CD8-positive, alpha-beta memory T cell (primary cell): ENCODE measurements at places on chromosomes 6 and 20.

- no peak for DNase-seq
- no peaks in the 10 kb centered on the region for H3K4me1 ChIP-seq
- H3K27me3 ChIP-seq = no peaks in the 10 kb centered on the region
- H3K4me3 ChIP-seq = no peak overlapping the region
- no peaks in the 10 kb centered on the region for H3K36me3 ChIP-seq
These were observed 707.9 kb downstream of the RFPL4B start for GRCh38 chr6:113055061-113055460.

- H3K36me3 ChIP-seq = no peaks in the 10 kb centered on the region
- H3K27me3 ChIP-seq = no peaks in the 10 kb centered on the region
- DNase-seq = no peak
- no peaks in the 10 kb centered on the region for H3K4me1 ChIP-seq
- no peak overlapping the region for H3K4me3 ChIP-seq
These were observed 203.0 kb downstream of the ZDHHC14 start for GRCh38 chr6:157584036-157584435.

- H3K36me3 ChIP-seq = no peaks in the 10 kb centered on the region
- no peaks in the 10 kb centered on the region for H3K27me3 ChIP-seq
- no peak overlapping the region for H3K4me3 ChIP-seq
- no peak for DNase-seq
- peaks cover 6% of the 10 kb centered on the region for H3K4me1 ChIP-seq
These were observed 229.6 kb upstream of the ZNF217 start for GRCh38 chr20:53823121-53823764.

- no peaks in the 10 kb centered on the region for H3K36me3 ChIP-seq
- H3K4me3 ChIP-seq = no peak overlapping the region
- H3K27ac ChIP-seq = no peak overlapping the region
- no peaks in the 10 kb centered on the region for H3K27me3 ChIP-seq
- DNase-seq = no peak
These were observed 117.4 kb upstream of the SOX4 start for GRCh38 chr6:21476112-21476511.

DNA sequence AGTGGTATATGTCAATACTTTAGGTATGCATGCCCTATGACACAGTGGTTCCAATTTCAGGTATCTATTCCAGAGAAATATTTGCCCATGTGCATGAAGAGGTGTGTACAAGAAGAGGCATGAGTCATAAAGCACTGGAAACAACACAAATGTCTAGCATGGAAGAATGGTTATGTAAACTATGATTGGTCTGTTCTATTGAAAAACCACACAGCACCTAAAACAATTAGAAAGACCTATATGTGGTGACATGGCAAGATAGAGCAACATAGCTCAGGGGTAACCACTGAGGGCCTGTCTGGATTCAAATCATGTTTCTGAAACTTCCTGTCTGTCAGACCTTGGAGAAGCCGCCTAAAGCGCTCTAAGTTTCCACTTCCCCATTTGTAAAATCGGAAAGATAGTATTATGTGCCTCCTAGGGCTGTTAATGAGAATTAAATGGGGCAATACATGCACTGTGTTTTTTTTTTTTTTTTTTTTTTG lies 76.0 kb upstream of the SHLD1 start:
- no peaks in the 10 kb centered on the region for H3K36me3 ChIP-seq
- no peaks in the 10 kb centered on the region for H3K27me3 ChIP-seq
- no peak for DNase-seq
- no peak overlapping the region for H3K27ac ChIP-seq
- no peak overlapping the region for H3K4me3 ChIP-seq

- H3K4me3 ChIP-seq = no peak overlapping the region
- DNase-seq = no peak
- H3K27ac ChIP-seq = no peak overlapping the region
- H3K27me3 ChIP-seq = no peaks in the 10 kb centered on the region
- H3K36me3 ChIP-seq = no peaks in the 10 kb centered on the region
These were observed 108.1 kb downstream of the PCSK2 start for GRCh38 chr20:17334932-17335331.

DNA sequence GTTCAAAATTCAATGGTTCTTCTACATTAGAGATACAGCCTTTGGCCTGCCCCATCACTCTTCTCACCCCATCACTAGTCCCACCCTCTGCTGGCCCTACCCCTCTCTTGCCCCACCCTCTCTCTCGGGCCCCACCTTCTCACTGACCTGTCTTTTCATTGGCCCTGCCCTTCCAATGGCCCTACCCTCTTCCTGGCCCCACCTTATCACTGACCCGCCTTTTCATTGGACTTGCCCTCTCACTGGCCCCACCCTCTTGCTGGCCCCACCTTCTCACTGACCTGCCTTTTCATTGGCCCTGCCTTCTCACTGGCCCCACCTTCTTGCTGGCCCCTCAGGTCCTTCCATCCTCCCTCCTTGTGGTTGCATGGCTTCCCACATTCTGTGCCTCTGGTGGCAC lies 107.2 kb upstream of the PLEKHG1 start:
- H3K4me1 ChIP-seq = peaks cover 14% of the 10 kb centered on the region
- H3K27me3 ChIP-seq = no peaks in the 10 kb centered on the region
- no peak for DNase-seq
- H3K27ac ChIP-seq = no peak overlapping the region
- H3K4me3 ChIP-seq = no peak overlapping the region
- no peaks in the 10 kb centered on the region for H3K36me3 ChIP-seq

DNA sequence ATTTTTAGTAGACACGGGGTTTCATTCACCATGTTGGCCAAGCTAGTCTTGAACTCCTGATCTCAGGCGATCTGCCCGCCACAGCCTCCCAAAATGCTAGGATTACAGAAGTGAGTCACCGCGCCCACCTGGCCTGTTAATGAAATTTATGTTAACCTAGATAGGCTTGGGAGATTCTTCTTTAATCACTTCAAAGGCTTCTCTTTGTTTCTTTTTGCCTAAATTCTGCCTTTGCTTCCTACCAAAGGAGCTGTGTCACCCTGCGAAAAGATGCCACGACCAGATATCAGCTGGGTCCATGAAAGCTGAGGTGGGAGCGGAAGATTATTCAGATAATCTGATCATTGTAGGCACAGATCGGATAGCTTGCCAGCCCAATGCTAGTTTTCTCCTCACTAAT lies 75.3 kb downstream of the GMPR start:
- no peaks in the 10 kb centered on the region for H3K36me3 ChIP-seq
- H3K27ac ChIP-seq = no peak overlapping the region
- no peaks in the 10 kb centered on the region for H3K27me3 ChIP-seq
- peaks cover 13% of the 10 kb centered on the region for H3K4me1 ChIP-seq
- DNase-seq = no peak

DNA sequence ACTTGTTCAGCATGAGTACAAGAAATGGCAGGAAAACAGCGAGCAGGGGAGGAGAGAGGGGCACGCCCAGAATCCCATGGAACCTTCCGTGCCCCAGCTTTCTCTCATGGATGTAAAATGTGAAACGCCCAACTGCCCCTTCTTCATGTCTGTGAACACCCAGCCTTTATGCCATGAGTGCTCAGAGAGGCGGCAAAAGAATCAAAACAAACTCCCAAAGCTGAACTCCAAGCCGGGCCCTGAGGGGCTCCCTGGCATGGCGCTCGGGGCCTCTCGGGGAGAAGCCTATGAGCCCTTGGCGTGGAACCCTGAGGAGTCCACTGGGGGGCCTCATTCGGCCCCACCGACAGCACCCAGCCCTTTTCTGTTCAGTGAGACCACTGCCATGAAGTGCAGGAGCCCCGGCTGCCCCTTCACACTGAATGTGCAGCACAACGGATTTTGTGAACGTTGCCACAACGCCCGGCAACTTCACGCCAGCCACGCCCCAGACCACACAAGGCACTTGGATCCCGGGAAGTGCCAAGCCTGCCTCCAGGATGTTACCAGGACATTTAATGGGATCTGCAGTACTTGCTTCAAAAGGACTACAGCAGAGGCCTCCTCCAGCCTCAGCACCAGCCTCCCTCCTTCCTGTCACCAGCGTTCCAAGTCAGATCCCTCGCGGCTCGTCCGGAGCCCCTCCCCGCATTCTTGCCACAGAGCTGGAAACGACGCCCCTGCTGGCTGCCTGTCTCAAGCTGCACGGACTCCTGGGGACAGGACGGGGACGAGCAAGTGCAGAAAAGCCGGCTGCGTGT lies 11.6 kb downstream of the TNFAIP3 start:
- H3K4me3 ChIP-seq = no peak overlapping the region
- no peak for DNase-seq
- no peak overlapping the region for H3K27ac ChIP-seq
- H3K27me3 ChIP-seq = no peaks in the 10 kb centered on the region
- H3K4me1 ChIP-seq = peaks cover 44% of the 10 kb centered on the region

DNA sequence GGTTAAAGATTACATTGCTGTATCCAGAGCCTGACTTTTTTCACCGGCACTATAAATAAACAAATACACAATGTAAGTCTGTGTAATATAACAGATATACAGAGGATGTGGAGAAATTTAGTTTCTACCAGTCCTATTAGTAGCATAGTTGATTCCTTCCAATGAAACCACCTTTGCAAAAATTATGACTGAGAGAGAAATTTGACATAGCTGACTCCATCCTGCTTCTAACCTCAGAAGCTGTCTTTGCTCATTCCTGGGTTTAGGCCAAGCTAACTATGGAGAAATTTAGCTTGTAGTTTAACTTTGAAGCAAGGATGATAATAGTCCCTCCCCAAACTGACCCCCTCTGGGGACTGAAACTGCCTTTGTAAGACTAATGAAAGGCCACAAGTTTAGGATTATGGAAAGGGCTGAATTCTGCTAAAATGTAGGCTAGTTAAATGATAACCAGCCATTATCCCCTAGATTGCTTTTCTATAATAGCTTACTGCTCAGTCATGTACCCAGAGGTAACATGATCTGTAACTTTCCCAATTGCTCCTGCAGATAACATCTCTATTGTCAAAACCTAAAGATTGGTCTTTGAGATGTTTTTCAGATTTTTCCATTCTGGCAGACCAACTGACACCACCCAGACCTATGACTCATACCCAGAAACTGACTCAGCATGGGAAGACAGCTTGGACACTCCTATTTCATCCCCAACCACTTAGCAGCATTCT lies 172.8 kb upstream of the ARG1 start:
- no peaks in the 10 kb centered on the region for H3K4me1 ChIP-seq
- no peak overlapping the region for H3K27ac ChIP-seq
- H3K4me3 ChIP-seq = no peak overlapping the region
- H3K27me3 ChIP-seq = no peaks in the 10 kb centered on the region

DNA sequence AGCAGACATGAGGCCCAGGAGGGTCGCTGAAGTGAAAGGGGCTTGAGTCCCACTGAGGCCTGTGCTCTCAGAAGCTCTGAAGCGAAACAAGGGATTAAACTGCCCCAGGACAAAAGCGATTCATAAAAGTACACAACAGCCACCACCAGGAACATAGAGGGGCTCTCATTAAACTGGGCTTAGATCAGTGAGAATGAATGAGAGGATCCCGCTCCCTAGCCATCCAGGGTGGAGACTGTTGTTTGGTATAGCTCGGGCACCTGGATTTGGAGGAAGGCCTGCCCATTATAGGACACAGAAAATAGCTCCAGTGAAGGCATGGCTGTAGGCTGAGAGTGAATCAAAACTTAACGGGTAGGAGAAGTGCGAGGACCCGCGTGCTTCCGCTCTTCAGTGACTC lies 91.6 kb upstream of the TAB2 start:
- no peaks in the 10 kb centered on the region for H3K27me3 ChIP-seq
- H3K4me1 ChIP-seq = peaks cover 4% of the 10 kb centered on the region
- H3K36me3 ChIP-seq = no peaks in the 10 kb centered on the region
- no peak overlapping the region for H3K27ac ChIP-seq
- DNase-seq = no peak
